ENCODE measurements at places on chromosomes 6 and 20. TPM values are rescaled to one million over a fixed set of nuclear protein-coding genes. Genes with fewer than 3 reads are reported as not detected.

Gene TRIM38
- total RNA-seq = 7.1 TPM

Gene PTPRK
- total RNA-seq = 20.7 TPM

Gene TBXT
- total RNA-seq = not detected

Gene IFNGR1
- total RNA-seq = 39.1 TPM

Gene ENPP4
- 1.5 TPM for total RNA-seq

Gene TRIM15
- not detected for total RNA-seq

Gene BPIFB2
- total RNA-seq = not detected

Gene LIME1
- 0.27 TPM for total RNA-seq

Gene SLC44A4
- total RNA-seq = not detected

Gene EYS
- 0.17 TPM for total RNA-seq

Gene PHF1
- 20.4 TPM for total RNA-seq

Gene HTR1E
- not detected for total RNA-seq
